ENCODE measurements at places on chromosomes 5 and 9.

- DNase-seq = no peak
These were observed 295.8 kb downstream of the MLLT3 start for GRCh38 chr9:20326516-20326915.

- no peak for DNase-seq
These were observed 212.2 kb downstream of the C9orf50 start for GRCh38 chr9:129408535-129409215.

GRCh38 chr5:167307042-167307441 lies 984.4 kb upstream of the WWC1 start:
- no peak for DNase-seq

DNA sequence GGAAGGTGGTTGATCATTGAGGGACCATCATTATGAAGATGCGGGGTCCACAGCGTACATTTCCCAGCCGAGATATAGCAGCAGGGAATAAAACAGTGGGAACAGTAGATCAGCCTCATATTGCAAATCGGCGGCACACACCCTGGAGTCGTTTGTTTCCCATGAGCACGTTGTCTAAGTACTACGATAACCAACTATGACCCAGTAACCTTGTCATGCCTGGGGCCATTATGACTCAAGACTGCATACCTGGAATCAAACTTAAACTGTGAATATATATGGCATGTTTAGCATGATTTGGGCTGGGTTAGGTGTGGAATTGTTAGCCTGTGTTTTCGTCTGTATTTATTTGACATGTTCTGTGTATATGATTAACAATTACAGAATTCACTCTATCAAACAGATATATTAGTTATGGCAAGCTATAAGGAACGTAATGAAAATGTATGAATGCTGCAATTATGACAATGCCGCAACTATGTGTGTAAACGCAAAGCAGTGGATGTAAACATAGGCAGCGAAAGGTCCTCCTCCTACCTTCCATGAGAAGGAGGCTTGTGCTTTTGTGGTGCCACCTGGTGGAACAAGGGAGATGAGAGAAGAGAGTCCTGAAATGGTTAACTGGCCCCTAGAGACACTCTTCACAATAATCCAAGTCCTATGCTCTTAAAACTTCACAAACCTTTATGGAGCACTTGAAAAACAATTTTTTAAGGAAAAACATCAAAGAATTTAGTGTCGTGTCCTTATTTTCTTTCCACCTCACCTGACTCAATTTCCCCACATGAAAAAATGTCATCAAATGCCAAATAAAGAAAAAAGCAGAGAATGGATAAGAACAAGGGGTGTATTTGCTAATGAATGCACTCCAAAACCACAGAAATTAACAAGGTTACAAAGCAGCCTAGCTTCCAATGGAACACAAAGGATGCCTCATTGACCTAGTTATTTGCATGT lies 47.1 kb downstream of the SEMA5A start:
- peak; percentile 8 for DNase-seq

- DNase-seq = peak; percentile 12
These were observed 18.7 kb downstream of the ROPN1L start for GRCh38 chr5:10460252-10460906.

DNA sequence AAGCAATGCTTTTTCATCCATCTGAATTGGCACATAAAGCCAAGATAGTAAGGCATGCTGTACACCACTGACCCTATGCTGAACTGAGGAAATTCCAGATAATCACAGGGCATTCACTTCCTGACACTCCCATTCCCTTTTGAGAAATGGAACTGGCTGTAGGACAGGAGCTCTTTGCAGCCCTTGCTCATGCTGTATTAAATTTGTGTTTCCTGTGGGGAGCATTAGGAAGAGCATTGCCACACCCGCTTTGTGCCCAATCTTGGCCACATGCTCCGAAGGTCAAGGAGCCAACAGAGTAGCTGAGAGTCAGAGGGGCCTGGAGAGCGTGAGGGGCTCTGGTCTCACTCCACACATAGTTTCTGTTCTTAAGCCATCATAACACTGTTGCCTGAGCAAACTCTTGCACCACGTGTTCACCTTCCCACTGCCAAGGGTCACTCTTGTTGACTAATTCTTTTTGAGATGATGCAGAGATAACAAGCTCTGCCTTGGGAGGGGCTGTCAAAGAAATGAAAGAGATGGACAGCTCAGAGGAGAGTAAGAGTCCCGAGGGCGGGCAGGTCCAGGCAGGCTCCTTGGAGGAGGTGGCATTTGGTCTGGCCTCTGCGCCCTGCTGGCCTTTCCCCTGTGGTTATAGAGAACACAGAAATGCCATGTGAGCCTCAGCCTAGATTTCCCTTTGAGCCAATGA lies 31.7 kb upstream of the ARAP3 start:
- DNase-seq = no peak

DNA sequence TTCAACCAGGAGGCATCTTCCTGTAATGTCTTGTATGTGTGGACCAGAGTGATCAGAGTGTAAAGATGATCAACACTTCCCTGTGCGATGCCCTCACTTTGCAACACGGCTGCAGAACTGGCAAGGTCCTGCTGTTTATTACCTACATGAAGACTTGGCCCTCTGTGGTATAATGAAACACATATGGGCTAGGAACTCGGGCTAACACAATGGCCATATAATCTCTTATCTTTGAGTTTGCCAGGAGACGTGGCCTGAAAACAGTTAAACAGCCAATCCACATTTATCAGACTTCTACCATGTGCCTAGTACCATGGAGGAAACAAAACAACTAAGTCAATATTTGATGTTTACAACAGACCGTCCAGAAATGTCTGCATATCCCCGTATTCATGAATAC lies 145.5 kb downstream of the ZNF462 start:
- no peak for DNase-seq

DNA sequence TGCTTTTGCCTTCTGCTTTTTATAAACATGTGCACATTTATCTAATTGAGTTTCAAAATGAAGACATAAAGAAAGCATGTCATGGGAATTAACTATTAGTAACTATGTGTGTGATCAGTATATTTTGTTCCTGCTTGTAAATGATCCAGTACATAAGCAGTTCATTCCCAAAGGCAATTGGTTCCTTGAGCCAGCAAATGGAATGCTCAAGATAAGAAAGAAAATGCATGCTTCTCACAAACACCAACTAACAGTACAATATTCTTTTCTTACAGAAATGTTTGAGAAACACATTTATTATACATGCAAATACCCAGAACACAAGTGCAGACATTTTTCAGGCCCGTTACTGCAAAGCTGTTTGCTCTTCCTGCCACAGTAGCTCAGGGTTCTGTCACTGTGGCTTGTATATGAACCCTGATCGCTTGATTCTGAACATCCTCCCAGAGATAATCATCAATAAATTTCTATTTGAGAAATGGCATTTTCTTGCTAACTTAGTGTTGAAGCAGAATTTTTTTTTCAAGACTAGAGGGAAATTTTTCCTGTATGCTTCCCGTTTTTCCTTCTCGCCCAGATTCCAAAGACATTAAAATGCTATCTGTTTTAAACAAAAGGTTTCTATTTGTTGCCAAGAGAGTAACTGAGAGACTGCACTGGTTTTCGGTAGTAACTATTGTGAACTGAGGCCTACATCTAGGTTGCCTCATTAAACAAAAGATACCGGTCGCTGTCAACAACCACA lies 1.9 kb downstream of the GNAQ start:
- DNase-seq = no peak

- DNase-seq = no peak
These were observed 336.8 kb upstream of the RFX3 start for GRCh38 chr9:3862561-3862960.

DNA sequence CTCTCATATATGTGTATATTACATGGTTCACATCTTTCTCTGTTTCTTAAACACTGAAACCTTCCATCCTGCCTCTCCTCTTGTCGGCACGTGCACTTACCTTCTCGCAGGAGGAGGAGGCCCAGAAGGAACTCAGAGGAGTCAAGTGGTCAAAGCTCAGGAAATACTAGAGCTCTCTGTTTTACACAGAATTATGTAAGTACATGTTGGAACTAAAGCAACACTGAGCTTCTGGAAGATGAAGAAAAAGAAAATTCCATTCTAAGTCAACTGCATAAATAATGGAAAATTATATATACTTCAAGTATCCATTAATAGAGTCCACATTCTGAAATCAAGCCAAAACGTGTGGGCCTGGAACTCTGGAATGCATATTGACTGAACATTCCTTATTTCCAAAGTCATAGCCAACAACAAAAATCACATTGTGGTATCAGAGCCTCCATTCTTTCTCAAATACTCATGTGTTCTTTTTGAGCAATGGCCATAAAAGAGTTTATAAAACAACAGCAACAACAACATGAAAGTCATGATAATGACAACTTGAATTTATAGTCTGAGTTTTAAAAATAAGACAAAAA lies 121.5 kb upstream of the RAI14 start:
- DNase-seq = no peak

GRCh38 chr9:136860529-136860928 lies 5.6 kb downstream of the EDF1 start:
- DNase-seq = no peak

GRCh38 chr9:89409466-89409865 lies 88.4 kb downstream of the SEMA4D start:
- no peak for DNase-seq

GRCh38 chr5:164336276-164336675 lies 830.9 kb downstream of the MAT2B start:
- no peak for DNase-seq

- DNase-seq = no peak
These were observed 8.8 kb downstream of the CSNK1G3 start for GRCh38 chr5:123520677-123521247.

DNA sequence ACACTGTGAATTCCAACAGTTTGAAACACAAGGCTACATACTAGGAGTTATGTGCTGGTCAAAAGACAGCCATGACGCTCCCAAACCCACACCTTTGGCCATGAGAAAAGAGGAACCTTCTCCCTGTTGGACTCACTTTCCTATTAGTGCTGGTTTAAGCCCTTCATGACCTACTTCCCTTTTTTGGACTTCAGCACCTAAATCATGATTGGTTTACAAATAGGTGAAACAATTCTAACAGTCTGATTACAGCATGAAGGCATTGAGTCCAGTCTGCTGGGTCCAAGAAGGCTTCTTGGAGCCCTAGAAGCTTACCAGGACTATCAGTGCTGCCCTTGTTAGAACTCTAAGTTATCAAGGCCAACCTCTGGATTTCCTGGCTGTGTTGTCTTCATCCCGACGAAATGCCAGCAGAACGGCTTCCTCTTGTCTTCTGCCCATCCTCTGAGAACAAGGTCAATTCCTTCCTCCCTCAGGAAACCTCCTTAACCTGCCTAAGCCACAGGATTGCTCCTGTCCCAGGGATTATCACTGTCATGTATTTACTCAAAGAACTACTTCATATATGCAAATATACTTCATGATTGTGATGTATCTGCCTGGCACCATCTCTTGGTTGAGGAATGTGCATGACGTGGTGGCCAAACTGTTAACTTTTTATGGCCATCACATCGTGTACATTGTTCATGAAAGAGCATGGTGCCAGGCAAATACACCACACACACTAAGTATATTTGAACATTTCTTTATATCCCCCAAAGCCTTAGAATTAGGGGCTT lies 83.6 kb downstream of the ANKH start:
- DNase-seq = no peak

DNA sequence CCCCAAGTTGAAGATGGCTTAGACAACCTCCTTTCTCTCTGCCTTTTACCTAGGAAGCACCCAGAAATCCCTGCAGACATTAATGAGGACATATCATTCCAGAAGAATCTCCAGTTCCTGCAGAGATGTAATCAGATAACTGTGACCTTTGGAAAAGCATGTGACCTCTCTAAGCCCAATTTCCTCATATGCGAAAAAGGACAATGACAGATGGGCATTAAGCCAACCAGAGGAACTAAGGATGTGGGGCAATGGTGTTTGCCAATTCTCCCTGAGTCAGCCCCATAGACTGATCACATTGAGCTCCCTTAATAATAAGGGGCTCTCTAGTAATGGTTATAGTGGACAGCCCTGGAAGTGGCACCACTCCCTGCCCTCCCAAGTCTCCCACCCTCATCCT lies 10.1 kb upstream of the FOXI1 start:
- peak; percentile 15 for DNase-seq
